ENCODE measurements at places on chromosomes 12 and 14.
A peak's percentile ranks its signal among the peaks of the same experiment; 100 is the strongest.

DNA sequence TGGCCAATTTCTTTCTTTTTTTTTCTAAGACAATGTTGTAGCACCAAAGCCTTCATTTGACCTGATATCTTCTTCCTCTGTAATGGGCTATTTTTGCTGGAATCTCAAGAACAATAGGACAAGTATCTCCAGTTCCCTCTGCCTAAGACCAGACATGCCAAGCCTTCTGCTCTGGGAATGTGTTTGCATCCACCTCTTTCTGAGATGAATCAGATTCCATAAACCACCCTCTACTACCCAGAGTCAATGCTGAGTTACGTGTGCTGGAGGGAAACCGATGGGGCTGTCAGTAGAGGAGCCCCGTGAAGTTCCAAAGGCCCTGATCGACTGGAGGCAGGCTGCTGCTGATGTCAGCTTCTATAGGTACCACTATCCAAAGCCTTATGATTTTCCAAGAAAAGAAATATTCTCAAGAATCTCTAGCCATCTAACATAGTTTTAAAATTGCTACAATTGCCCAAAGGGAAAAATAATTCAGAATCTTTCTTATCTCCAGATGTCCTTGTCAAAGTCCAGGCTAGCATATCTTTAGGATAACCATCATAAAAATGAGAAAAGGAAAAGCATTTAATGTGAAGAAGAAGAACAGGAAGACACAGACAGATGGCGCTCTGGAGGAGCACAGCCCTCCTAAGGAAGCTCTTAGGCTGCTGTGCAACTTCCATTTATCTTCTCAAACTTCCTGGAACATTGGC lies 101.9 kb downstream of the SLC8A3 start:
- peak; percentile 12 for DNase-seq

DNA sequence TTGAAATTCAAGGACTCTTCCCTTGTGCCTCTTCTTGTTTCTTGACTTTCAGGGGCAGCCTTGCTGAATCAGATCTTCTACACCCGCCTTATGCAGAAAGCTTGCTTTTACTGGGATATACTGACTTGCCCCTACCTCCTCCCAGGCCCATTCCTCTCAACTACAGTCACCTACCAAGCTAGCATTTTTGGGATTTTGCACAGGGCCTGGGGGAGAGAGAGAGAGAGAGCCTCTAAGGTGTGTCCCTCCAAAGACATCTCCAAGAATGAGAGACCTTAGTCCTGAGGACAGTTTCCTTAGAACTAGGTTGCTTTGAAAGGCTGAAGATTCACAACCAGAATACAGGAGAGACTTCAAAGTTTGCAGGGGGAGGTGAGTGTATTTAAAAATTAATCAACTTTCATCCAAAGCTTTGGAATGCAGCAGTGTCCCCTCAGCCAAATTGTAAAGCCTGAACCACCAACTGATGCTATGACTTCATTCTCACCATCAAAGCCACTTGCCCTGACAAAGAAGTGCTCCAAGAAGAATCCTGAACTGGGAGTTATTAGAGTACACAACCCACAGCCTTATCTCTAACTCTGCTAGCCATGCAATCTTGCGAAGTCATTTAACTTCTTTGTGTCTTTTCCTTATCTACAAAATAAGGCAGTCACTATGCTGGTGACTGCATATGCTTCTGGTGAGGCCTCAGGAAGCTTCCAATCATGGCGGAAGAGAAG lies 96.1 kb upstream of the EGLN3 start:
- no peak for DNase-seq

GRCh38 chr12:121805171-121806008 lies 1.6 kb downstream of the SETD1B start:
- DNase-seq: no peak

- no peak for DNase-seq
Measured at GRCh38 chr12:125096894-125097293, 31.7 kb downstream of the AACS start.

GRCh38 chr12:116015525-116015924 lies 262.0 kb downstream of the MED13L start:
- DNase-seq: peak; percentile 46

DNA sequence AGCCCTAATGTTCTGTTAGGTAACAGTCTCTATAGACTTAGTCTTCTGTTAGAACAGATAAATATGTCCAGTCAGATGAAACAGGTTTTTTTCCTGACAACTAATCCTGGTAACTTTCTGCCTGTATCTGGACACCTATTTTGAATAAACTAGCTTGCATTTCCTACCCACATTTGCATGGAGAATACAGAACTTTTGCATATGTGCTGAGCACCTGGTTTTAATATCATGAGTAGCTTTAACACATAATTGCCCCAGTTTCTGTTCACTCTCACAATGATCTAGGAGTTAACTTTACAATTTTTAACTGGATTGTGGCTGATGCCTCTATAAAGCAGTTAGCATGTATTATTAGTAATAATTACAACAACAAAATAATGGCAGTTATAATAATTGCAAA lies 111.7 kb downstream of the KTN1 start:
- no peak for DNase-seq

DNA sequence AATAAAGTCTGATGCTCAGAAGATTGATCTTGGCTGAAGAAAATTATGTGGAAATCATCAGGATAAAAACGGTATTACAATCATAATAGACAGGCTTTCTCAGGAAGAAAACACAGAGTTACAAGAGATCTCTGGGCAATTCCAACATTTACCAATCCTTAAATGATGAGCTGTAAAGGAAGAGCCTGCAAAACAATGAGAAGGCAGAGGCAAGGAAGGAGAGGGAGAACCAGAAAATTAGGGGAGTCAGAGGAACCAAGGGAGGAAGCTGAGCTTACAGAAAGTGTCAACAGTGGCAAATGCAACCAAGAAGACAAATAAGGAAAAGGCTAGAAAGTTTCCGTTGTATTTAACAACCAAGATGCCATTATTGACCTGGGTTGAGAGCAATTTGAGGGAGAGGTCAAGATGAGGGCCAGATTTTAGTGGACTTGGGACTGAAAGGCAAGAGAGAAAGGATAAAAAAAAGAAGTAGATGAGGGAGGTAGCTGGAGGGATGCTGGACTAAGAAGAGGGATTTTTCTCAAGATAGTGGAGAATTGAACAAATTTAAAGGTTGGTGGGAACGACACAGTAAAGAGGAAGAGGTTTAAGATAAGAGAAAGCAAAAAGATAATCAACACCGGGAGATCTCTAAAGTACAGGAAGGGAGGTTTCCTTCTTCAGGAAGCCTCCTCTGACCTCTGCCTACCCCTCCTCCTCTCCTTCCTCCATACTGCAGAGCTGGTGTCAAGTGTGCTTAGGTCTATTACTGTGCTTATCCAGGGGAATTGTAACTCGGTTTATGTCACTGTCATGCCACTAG lies 116.9 kb downstream of the DUSP6 start:
- no peak for DNase-seq

- no peak for DNase-seq
Measured at GRCh38 chr12:5967645-5968415, 22.8 kb upstream of the ANO2 start.

DNA sequence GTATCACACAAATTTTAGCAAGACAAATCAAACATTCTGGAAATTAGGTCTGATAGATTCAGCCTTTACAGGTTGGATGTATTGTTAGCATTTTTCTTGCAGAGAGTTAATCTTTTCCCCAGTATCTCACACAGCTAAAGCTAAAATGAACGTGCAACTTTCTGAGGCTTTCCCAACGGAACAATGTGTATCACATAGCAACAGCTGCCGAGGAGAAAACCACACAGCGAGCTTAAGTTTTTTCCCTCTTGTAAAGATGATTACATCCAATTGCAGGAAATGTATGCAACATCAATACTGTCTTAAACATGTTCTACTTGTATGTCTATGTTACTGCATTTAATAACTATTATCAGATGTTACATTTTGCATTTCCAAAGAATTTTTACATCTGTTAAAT lies 182.2 kb downstream of the CCDC59 start:
- no peak for DNase-seq

DNA sequence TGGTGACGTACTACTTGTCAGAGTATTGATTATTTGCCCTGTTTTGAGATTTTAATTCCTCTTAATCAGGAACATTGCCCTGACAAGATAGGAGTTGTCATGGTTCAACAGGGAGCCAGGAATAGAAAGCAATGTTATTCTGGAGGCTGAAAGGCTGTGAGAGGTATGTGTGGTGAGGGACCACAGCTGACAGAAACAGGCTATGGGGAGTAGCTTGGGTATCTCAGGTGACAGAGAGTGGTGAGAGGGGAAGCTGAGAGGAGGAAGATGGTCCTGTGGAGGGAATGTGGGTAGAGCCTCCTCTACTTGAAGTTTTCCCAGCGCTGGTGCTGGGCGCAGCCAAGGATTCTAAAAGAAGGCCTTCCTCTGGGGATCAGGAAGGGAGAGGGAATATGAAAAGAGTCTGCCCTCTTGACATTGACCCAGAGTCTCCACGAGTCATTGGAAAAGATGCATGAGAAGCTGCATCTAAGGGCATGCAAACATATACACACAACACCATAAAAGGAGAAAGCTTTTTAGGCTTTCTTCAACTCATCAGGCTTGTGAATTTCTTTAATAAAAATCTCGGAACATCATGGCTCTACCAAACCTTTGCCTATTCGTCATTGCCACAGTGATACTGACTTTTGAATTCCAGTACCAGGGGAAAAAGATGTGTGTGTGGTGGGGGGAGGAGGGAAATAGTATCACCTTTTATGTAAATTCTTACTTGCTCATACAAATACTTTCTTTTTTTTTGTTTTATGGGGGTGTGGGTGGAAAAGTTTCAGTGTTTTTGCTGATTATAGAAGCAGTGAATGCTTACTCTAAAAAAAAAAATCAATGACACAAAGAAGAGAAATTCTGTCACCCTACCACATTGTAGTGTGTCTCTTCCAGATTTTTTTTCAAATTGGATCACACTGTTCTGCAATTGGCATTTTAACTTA lies 39.9 kb upstream of the DHRS7 start:
- DNase-seq: no peak

- no peak for DNase-seq
Measured at GRCh38 chr14:82740547-82740946, 1206.9 kb upstream of the SEL1L start.

GRCh38 chr14:54175298-54175942 lies 218.8 kb upstream of the BMP4 start:
- peak; percentile 33 for DNase-seq

DNA sequence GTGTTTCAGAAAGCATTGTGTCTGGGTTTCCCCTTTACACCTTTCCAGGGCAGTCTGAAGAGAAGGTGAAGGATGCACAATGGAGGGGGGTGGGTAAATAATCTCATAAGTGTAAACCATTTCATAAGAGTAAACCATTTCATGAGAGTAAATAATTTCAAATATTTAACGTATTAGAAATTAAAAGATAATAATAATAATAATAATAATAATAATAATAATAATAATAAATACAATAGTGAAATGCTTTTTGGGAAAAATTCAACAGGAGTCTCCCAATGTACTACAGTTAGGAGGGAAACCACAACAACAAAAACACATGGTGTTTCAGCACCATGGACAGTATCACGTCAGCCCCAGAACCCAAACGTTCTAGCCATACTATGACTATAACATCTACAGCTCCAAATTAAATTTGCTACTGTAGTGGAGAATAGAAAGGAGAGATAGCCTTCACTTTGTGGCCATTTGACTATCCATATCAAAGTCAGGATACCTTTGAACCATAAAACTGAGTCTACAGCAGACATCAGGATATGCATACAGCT lies 691.8 kb downstream of the BCL11B start:
- peak; percentile 1 for DNase-seq

- no peak for DNase-seq
Measured at GRCh38 chr12:116318576-116319232, 41.2 kb upstream of the MED13L start.

Measured in astrocyte (in vitro differentiated cells and primary cell).